ENCODE measurements at places on chromosomes 7 and 10.

DNA sequence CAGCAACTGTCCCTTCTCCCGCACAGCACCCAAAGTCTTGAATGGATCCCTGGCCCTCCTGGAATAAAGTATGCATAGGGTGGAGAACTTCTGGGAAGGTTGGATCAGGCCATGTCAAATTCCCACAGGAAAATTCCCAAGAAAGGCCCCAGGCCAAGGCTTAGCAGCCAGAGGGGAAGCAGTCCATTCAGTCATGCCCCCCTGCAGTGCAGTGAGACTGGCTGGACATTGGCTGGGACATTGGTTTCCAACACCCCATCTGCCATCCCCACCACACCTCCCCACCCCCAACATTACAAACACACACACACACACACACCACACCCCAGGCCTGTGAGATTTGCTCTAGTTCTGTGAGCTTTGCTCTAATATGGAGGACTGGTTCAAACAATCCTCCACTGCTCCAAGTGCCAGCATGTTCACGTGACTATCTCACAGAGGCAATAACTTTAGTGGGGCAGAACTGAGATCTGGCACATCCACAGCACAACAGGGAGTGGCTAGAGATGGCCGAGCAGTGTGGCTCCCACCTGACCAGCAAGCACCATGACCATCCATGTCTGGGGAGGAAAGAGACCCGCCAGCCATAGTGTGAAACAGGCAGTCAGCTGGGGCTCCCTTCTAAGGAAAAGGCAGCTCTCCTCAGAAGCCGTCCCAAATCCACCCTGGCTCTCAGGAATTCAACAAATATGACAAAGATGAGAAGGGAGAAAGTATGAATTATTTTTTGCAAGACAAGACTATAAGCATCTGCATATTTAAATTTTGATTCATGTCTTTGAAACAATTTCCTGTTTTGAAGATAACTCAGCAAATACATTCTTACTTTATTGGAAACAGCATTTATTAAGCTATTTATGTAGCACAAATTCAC, 6.7 kb upstream of the FAM170B start:
- DNase-seq, result no peak

- no peak for DNase-seq
These were observed 25.4 kb downstream of the INPP5A start for GRCh38 chr10:132562916-132563456.

- DNase-seq, result no peak
These were observed 217.6 kb downstream of the USP6NL start for GRCh38 chr10:11393858-11394257.

- no peak for DNase-seq
These were observed 152.9 kb downstream of the ARID5B start for GRCh38 chr10:62054408-62054807.

- DNase-seq, result no peak
These were observed 55.4 kb upstream of the KIAA1217 start for GRCh38 chr10:24153537-24153936.

DNA sequence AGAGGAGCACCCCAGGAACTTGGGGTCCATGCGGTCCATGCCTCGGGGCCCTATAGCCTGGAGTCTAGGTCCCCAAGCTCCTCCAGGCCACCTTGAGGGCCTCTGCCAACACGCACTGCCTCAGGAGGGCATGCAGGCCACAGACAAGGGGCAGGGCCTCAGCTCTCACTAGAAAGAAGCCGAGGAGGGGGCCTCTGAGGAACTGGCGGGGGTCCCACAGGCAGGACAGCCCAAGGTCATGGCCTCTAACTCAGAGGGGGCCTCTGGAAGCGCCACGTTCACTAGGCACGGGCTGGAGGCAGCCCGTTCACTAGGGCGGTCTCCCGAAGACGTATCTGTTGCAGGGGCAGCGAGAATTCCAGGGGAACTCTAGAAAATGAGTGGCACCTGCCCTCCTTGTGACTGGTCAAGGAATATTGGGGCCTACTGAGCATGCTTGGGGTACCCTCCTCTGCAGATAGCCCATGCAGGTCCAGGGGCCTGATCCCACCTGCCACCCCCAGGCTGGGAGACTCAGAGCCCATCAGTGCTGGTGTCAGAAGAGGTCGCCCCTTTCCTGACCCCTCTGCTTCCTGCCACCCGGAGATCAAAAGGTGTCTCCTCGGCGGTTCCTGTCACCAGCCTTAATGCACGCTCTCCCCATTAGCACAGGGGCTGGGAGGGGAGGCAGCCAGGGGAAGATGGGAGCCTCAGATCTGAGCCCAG, 86.7 kb upstream of the RET start:
- no peak for DNase-seq

GRCh38 chr7:83863906-83864305, 215.0 kb upstream of the SEMA3E start:
- no peak for DNase-seq

GRCh38 chr7:158366916-158367633, 220.5 kb downstream of the PTPRN2 start:
- no peak for DNase-seq

DNA sequence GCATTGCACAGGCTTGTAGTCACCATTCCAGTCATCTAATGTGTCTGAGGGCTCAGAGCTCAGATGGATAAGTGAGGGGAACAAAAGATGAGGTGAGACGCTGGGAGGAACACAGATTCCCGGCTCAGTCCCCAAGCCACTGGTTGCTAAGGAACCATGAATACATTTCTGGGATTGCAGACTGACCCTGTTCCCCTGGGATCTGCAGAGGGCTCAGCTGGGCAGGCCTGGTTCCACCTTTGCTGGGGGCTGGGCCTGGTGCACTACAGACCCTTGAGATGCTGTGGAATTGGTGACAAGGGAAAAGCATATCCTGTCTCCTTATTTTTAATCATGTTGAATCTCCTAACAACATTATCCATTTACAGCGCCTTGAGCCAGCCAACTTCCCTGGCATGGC, 19.2 kb downstream of the ELFN1 start:
- DNase-seq, result no peak

DNA sequence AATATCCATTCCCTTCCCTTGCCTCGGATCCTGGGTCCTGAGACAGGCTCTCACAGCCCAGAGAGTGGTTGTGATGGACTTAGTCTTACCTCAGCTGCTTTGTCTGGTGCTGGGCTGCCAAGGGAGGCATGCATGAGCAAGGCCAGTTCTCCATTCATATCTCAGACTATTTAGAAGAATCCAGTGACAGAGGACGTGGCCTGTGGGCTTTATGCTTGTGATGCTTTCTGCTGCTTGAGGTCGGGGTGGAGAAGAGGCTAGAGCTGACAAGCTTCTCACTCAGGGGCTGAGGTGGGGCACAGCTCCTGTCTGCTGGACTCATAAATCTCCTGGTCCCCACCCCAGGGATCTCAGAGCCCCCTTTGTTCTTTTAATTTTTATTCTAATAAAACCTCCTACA, 66.8 kb downstream of the DNAJC12 start:
- no peak for DNase-seq

GRCh38 chr10:133007360-133007858, 65.0 kb upstream of the CFAP46 start:
- DNase-seq, result no peak

DNA sequence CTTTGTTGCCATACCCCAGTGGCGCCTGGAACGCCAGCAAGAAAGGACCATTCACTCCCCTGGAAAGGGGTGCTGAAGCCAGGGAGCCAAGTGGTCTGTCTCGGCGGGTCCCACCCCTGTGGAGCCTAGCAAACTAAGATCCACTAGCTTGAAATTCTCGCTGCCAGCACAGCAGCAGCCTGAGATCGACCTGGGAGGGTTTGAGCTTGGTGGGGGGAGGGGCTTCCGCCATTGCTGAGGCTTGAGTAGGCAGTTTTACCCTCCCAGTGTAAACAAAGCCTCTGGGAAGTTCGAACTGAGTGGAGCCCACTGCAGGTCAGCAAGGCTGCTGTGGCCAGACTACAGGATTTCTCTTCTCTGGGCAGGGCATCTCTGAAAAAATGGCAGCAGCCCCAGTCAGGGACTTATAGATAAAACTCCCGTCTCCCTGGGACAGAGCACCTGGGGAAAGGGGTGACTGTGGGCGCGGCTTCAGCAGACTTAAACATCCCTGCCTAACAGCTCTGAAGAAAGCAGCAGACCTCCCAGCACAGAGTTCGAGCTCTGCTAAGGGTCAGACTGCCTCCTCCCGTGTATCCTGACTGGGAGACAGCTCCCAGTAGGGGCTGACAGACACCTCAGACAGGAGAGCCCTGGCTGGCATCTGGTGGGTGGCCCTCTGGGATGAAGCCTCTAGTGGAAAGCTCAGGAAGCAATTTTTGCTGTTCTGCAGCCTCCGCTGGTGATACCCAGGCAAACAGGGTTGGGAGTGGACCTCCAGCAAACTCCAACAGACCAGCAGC, 281.1 kb upstream of the SP4 start:
- no peak for DNase-seq

DNA sequence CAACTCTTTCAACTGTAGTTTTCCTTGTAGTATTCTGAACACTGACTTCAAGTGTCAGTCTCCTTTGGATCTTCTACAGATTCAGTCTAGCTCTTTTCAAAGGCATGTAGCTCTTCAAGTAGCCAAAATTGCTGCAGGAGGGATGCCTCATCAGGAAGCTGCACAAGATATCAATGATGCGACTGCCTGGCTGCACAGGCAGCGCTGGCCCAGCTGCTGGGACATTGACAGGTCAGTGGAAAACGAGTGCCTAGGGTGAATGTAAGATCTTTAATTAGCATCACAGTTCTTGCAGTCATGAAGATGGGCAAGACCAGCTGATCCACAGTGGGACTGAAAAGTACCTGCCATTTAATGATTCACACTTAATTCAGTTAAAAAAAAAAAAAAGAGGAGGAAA, 167.6 kb downstream of the ANK3 start:
- DNase-seq, result no peak

DNA sequence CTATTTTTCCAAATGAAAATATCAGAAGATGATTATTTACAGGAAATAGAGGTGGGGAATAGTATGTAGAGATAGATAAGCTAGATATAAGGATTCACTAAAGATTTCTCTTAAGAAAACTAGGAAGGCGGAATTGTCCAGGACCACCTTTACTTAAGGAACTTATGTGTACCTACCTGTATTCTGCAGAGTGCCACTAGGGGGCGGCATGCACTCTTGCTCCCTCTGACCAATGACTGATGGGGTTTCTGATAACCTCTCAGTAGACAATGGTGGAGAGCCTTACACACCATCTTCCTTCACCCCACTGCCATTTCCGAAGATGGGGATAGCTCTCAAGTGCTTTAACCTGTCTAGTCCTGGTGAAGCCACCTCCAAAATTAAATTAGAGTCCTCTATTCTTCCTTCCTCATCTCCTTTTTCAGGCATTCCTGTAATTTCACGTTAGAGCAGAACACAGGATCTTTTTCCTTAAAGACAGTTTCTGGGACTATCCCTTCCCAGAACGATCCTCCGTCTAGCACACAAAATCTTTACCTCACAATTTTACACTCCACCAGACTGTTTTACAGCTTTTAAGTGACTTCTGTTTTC, 453.1 kb downstream of the SORCS1 start:
- DNase-seq, result no peak

All from foreskin keratinocyte (primary cell).